ENCODE measurements at places on chromosomes 5 and 9.

- no peak for DNase-seq
Measured at GRCh38 chr9:16516891-16517290, 353.6 kb downstream of the BNC2 start.

DNA sequence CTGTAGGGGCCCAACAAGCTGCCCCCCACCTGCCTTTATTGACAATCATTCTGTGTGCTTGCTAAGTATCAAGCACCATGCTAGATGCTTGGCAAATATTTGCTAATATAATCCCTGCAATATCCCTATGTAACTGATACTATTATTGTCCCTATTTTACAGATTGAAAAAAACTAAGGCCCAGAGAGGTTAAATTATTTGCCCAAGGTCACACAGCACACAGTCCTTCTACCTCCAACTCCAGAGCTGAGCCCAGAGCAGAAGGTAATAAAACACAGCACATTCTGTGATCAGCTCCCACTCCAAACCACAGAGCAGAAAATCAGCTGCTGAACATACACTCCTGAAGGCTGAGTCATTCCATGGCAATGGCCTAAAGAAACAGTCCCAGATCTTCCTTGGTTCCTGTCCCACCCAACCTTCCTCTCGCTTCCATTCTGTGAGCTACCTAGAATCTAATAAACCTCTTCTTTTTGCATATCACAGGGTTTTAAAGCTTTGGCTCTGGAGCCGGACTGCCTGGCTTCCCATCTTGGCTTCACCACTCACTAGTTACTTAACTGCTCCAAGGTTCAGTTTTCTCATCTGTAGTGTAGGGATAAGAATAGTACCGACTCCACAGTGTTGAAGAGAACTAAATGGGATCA lies 66.7 kb upstream of the ADRA1B start:
- no peak for DNase-seq

- DNase-seq, result no peak
Measured at GRCh38 chr9:130660683-130661450, 3.5 kb upstream of the PRDM12 start.

GRCh38 chr9:114299286-114300152 lies 23.4 kb upstream of the ORM1 start:
- DNase-seq, result no peak

DNA sequence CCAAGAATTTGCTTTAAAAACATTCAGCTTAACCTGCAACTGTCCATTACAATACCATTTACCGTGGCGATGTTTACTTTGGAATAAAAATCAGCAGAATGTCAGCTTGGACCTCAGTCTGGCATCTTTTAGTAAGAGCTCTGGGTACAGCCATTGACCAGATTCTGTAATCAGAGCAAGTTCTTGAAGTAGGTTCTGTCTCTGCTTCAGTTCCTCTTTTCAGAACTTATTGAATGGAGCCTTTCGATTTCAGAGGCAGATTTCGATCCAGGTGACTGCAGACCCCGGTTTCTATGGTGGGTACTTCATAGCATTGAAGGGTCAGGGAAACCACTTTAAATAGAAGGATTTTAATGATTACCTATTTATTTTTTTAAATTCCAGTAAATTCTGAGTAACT lies 53.4 kb upstream of the SV2C start:
- DNase-seq, result no peak

DNA sequence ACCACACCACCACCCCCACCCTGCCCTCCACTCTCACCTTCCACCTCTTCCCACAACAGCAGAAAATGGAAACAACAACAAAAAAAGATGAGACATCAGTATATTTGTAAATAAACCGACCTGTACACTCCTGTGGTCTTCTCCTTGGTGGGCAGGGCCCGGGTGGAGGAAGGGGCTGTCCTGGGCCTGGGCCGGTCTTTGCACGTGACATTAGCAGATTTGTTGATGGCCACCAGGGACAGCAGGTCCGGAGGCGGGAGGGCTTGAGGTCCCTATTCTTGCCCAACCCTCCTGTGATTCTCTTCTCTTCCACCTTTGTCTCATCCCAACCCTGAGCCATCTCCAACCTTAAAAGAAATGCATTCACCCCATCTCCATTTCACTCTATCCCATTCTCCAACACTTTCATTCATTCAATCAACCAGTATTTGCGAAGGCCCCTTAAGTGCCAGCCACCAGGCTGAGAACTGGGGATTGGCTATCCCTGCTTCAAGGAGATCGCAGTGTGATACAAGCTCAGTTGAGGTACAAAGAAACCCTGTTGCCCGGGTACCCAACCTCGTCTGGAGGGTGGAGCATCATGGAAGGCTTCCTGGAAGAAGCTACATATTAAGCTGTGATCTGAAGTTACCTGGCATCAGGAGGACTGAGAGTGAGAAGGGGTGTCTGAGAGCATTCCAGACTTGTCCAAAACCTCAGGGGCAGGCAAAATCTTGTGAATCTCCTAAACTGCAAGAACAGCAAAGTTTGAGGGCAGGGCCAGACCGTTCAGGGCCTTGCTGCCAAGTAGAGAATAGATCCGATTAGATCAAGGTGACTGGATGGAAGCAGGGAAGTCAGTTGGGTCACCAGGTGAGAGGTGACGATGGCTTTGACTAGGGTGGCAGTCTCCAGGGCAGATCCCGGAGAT lies 87.4 kb downstream of the LMX1B start:
- no peak for DNase-seq

GRCh38 chr9:100377015-100377414 lies 24.3 kb upstream of the TEX10 start:
- DNase-seq, result no peak

DNA sequence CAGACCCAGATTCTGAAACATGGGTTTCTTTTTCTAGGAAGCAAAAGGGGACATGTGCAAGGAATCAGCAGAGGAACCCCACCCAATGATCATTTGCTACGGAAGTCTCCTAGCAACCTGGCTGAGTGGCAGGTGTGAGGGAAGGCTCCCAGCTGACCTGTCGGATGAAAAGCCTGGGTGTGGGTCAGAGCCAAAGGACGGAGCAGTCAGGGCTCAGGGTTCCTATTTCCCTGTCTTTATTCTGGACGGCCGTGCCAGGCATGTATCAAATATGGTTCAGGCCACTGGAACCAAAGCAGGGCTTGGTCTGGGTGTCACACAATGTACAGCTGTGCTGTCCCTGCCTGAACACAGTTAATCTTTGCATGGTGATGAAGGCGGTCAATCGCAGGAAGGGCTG lies 20.1 kb downstream of the STK10 start:
- no peak for DNase-seq

- no peak for DNase-seq
Measured at GRCh38 chr9:130768265-130768664, 66.8 kb upstream of the ABL1 start.

GRCh38 chr9:125262294-125262991 lies 817 bp downstream of the GAPVD1 start:
- no peak for DNase-seq

- DNase-seq, result no peak
Measured at GRCh38 chr9:134223091-134223490, 58.7 kb upstream of the RNU6ATAC start.

- no peak for DNase-seq
Measured at GRCh38 chr9:6214434-6214833, 1.2 kb upstream of the IL33 start.

- DNase-seq, result no peak
Measured at GRCh38 chr5:139745800-139746690, 49.6 kb upstream of the PSD2 start.

DNA sequence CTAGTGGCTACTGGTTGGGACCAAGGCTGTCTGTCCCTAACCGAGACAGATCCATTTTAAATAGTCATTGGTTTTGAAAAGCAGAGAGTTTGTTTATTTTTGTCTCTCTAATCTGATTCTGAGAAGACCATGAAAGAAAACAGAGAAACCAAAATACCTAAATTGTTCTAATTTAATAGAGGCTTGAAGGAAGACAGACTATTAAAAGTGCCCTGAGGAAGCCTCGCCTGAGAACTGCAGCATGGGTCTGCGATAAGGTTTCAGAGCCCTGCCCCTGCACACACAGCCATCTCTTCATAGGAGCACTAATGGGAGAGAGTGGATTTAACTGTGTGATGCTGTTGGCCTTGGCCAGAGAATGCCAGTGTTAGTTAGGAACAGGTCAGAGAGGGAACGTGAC lies 175.5 kb upstream of the SV2C start:
- DNase-seq, result no peak

DNA sequence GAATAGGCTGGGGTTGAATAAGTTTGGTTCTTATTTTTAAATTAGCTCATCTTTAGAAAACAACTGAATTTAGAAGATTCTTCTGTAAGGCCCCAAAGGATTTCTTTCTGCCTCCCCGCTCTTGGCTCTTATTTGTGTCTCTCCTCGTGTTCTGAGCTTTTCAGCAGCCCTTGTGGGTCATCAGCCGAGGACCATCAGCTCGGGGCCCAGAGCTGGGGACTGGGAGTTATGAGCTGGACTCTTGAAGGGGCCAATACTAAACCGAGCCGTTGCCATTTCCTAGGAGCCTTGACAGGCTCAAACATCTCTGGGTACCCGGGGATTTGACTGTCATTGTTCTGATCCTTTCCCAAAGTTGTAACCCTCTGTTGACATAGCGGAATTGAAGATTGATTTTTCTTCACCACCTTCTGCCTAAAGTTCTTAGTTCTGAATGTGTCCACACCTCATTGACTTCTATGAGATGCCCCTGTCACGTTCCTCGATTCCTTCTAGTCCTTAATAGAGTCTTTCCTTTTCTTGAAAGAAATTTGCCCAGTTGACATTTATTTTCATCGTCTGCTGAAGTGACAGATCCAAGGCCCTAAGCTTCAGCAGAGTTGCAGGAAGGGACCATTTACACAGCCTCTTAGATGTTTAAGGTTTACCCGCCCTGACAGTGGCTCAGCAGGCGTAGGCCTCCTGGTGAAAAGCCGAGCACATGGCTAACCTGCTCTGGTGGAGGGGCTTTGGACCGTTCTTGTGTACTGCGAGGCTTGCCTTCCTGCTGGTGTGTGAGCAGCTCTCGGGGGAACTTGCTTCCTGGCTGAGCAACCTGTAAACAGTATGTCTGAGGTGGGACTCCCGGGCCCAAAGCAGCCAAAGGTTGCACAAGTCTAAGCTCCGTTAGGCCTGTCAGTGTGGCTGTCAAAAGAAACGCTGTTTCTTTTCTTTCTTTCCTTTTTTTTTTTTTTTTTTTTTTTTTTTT lies 24.0 kb downstream of the ABL1 start:
- DNase-seq, result no peak

- no peak for DNase-seq
Measured at GRCh38 chr9:115016344-115016743, 86.0 kb upstream of the TNFSF8 start.

- DNase-seq, result no peak
Measured at GRCh38 chr5:154505567-154505966, 27.5 kb upstream of the HAND1 start.

DNA sequence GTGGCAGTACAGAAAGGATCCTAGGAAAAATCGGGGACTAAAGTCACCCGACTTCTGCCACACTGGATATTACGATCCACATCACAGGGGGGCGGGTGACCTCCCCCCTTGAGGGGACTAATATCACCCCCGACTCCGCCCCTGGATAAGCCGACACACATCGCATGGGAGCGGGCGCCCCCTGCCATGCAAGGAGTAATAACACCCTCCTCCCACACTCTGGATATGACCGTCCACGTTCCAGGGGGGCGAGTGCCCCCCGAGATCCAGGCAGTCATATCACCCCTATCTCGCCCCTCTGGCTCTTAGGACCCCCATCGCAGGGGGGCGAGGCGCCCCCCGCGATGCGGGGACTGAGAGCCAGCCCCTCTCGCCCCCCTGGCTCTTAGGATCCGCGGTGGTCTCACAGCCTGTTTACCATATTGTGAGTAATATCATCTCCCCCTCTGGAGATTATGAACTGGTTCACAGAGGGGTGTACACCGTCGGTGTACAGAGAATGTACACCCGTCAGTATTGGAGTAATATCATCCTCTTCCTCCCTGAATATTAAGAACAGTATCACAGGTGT lies 423.0 kb downstream of the DIRAS2 start:
- no peak for DNase-seq

GRCh38 chr9:37167456-37168047 lies 47.2 kb downstream of the ZCCHC7 start:
- DNase-seq, result no peak

DNA sequence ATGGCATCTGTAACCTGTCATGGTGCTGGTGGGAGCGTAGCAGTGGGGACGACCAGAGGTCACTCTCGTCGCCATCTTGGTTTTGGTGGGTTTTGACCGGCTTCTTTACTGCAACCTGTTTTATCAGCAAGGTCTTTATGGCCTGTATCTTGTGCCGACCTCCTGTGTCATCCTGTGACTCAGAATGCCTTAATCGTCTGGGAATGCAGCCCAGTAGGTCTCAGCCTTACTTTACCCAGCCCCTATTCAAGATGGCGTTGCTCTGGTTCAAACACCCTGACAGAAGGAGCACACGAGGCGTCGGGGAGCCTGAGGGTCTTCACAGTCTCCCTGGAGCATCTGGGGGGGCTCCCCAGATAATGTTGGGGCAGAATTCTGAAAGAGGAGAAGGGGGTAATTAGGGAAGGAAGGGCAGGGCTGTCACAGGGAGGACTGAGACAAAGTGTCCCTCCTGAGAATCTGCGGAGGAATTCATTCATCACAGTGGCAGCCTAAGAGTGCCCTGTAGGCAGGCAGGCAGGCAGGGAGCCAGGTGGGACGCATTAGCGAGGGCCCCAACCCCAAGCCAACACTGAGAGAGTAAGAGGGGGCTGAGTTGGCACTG lies 21.3 kb upstream of the NCS1 start:
- DNase-seq, result no peak

DNA sequence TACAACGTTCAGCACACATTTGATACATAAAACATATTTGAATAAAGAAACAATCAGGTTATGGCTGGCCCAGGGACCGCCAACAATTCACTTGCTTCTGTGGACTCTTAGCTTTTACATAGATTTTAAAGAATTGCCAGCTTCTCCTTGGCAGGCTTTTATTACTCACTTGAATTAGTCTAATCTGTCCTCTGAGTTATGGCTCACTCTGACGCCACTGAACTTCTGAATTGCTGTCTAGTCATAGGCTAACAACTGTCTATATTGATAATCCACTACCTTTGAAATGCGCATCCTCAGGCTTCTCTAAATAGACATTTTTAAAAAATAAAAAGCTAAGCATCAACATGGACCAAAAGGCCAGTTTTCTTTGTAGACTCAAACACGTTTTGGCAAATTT lies 317.4 kb upstream of the SGCD start:
- DNase-seq, result no peak

DNA sequence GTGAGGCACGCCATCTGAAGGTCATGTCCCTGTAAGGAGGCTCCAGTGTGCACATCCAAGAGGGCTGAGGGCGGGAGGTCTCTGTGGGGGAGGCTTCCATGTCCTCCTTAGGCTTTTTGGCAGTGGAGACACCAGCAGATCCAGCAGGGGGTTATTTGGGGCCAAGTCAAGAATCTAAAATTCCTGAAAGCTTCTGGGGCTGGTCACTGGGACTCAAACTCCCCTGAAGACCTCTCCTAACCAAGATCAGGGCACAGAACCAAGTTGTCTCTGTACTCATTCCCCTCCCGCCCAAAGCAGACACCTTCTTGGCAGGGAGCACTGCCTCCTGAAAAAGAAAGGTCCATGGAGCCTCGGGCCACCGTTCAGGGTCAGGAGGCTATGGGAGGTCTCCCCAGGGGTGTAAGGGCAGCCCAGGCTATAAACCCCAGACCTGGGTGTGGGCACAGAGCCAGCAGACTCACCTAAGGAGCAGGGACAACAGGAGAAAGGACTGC lies 127.4 kb upstream of the ADRA1B start:
- no peak for DNase-seq
